ENCODE measurements at places on chromosomes 1 and 21.

DNA sequence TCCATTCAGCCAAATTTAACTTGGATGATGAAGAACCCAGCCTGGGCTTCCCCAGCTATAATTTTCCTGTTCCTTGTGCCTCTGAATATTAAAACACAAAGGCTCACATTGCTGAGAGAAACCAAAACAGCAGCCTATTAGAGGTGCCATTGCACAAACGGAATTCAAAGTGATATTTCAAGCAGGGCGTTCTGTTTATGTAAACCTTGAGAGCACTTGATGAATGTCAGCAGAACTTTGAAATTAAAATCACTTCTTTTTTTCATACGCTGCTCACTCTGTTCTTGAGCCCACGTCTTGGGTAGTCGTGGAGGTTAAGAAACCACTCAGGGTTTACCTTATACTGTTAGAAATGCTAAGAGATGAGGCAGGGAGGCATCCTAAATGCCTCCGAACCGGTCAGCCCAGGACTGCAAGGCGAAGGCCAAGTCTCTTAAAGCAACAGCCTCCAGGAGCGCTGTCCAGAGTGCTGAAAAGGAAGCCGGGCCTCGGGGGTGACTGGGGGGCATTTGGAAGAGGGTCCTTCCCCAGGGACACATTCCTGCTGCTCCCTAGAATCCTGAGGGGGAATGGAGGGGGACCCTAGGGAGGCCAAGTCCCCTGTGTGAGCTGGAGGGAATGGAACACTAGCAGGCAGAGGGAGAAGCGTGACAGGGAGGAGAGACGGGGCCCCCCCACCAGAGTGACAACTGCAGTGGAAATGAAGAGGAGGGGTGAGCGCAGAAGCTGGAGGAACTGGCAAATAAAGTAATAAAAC is 154.8 kb upstream of the VAMP3 start:
- no peak for DNase-seq

GRCh38 chr1:84711121-84711520 is 20.9 kb upstream of the SSX2IP start:
- no peak for DNase-seq

GRCh38 chr1:165666152-165666825 is 32.1 kb downstream of the ALDH9A1 start:
- DNase-seq = no peak

DNA sequence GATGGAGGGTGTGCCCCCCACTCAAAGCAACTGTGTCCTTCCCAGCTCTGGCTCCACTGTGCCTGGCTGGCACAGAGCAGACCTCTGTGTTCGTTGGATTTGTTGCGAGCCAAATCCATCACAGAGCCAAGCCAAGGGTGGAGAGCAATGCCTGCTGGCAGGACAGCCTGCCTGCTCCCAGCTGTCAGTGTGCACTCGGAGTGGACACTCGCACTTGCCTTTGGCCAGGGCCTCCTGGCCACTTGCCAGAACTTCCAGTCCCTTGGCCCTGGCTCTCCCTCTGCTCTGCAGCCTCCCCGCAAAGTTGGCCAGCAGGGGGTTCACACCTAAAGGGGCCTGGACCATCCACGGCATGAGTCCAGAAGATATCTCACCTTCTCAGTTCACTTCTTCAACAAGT is 16.4 kb downstream of the HEYL start:
- DNase-seq = no peak

DNA sequence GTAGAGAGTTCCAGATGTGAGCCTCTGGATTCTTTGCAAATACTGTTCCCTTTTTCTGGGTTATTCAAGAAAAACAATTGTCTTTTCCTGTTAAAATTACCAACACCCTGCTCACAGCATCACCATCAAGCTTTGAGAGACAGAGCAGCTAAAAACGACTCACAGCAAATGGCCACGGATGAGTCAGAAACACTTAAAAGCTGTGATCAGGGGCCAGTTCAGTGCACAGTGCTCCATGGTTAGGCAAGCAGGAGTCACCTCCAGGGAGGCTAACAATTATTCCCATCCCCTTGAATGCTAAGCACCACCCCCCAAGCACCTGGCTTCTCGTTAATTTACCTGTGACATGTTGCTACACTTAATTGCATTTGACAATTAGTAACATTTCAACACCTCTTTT is 128.4 kb upstream of the CAMK1G start:
- DNase-seq = no peak

DNA sequence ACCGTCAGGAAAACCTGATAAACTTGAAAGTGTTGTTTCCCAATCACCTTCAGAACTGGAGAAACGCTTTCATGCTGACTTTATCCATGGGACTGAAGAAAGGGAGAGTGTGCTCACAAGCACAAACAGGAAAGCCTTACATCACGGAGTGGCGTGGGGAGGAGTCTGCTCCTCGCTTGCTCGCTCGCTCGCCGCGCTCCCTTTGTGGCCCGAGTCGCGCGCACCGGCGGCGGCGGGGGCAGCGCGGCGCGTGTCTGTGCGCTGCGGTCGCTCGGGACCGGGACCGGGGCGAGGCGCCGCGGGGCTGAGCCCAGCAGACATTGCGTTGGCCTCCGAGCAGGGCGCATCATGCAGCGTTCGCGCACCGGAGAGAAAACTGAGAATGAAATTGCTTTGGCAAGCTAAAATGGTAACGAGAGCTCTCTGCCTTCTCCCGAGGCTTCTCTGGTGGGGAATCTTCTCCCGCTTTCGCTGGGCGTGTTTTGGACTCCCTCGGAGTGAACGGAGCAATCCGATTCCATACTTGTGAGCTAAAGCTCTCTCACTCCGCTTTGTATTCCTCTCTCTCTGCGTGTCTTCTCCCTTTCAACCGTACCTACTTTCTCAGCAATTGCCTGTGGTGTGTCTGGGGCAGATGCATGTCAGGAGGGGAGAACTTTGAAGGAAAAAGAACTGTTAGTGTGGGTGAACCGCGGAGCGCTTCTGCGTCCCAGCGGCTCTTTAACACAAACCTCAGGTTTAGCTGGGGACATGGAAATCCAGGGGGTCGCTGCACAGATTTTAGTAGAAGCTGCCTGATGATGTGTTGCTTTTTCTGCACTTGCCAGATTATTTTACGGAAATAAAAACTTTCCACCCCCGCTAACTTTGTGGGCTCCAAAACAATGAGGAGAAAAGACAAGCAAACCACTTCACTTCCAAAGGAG is at the start of gene RGL1:
Gene RGL1, plus strand, starts transcription at position 205 of the 926 bp plus-strand sequence. Its CDS starts 178 bp downstream, at position 383.
- DNase-seq = peak; percentile 77

DNA sequence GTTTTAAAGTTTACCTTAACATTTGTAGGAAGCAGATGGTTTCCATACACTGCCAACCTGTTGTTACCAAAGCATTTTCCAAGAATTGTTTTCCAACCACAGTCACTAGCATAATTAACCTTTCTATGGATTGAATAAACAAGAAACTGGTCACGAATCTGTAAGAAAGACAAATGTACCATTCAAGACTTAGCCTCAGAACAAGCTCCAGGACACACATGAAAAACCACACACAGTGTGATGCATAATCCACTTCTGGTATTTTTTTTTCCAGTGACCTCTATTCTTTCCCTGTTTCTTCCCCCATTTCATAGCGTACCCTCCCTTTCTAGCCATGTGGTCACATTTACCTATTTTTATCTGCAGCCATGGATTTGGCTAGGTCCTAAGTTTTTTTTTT is 29.6 kb upstream of the C1orf87 start:
- DNase-seq = no peak

GRCh38 chr1:97042551-97042950 is 321.0 kb downstream of the PTBP2 start:
- DNase-seq = no peak

- DNase-seq = no peak
Measured at GRCh38 chr1:39220891-39221870, 16.7 kb downstream of the MACF1 start.

- no peak for DNase-seq
Measured at GRCh38 chr1:154661110-154661509, 53.1 kb upstream of the ADAR start.
